ENCODE measurements at places on chromosomes 3 and 15.

DNA sequence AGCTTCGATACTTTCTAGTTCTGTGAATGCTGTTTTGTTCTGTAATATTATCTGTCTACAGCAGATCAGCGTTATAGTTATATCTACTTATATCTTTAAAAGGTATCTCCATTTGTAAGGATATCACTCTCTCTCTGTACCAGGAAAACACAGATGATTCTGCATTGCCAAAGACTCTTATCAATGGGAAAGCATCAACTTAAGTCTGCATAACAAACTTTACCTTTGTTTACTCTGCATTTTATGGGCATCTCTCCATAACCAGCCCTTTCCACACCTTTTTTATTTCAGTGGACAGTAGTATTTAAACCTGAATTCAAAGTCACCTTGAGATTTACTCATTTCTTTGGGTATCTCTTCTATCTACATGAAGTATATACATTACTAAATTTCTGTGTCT, 238.7 kb upstream of the GRM7 start:
- DNase-seq, result no peak

DNA sequence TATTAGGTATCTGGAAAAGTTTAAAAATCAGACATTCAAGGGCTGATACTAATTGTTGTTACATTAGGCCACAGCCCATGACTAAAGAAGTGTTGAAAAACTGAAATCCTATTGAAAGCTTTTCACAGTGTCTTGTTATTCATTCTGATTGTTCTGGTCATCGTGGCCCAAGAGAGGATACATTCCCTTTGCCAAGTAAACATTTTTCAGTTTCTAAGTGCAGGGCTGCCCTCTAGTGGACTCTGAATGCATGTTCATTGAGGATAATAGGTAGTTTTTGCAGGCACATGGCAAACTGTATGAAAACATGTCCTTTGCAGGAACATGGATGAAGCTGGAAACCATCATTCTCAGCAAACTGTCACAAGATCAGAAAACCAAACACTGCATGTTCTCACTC, 181.1 kb downstream of the MYRIP start:
- peak; percentile 41 for DNase-seq

DNA sequence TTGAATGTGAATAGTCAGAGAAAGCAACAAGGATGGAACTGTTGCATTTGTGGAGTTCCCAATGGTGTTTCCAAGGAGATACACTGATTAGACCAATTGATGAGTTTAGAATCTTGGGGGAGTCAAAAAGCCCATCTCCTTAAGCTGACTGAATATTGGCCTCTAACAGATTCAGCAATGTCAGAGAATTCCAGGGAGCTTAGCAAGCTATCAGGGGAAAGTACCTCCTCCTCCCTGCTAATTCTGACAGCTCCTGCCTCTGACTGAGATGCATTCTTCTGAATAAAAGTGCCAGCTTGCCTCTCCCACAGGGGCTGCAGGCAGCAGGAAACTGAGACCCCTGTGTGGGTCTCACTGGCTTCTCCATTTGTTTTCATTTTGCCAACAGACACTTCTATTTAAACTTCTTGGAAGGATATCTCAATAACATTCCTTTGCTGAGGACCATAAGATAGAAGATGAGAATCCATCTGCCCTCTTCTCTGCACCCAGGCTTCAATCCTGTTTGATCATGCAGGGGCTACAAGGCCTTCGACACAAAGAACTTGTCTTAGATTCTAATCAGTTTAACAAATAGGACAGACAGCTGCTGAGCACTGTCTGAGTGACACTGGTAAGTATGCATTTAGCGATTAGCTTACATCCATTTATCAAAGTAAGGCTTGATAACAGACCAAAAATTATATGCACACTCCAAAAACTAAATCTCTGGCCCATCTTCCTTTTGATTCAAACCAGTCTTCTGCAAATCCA, 1080.8 kb downstream of the TUSC7 start:
- no peak for DNase-seq

DNA sequence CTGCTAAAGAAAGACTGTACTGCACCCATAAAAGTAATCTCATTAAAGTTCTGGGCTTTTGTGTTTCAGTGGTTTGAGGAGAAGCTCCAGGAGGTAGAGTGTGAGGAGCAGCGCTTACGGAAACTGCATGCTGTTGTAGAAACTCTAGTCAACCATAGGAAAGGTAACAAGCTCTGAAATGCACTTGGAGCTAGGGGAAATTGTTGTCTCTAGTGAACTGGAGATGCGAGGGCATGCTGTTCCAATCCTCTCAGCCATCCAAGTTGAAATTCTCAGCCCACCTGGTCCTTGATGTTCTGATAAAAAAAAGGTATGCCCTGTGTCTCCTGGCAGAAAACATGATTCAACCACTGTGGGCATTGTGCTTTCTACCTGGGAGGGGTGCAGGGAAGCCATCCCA, 21.4 kb upstream of the SNX22 start:
- DNase-seq, result no peak

- no peak for DNase-seq
Measured at GRCh38 chr3:173954647-173955046, 557.1 kb downstream of the NLGN1 start.

GRCh38 chr15:68819495-68820294, 1.0 kb downstream of the ANP32A start:
- peak; percentile 55 for DNase-seq

Measured in activated CD4-positive, alpha-beta T cell treated with anti-CD3 and anti-CD28 coated beads, Interleukin-2, Interleukin-6, amounts not matched to agents 100 ng/mL and 50 ng/mL, durations not matched to agents 16 hours and 8 hours (primary cell).